ENCODE measurements at places on chromosomes 7 and 10.

- DNase-seq, result no peak
Measured at GRCh38 chr10:38156416-38157269, 62.5 kb downstream of the ZNF37A start.

DNA sequence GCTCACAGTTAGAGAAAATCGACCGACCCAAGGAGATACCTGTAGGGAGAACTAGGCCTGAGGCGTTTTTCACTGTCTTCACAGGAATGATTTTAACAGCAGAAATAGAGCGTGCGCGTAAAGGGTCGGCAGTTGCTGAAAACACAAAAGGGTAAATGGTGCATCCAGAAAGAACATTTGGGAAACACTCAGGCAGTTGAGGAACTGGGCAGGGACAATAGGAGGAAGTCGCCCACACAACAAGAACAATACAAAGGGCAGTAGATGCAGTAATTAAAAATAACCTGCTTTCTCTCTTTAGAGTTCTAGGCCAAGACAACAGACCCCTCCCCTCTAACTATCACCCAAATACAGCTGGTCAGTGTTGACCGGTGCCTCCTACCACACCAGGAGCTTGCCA is 126.6 kb downstream of the SORBS1 start:
- DNase-seq, result peak; percentile 34

GRCh38 chr7:71518880-71519279 is 386.9 kb downstream of the GALNT17 start:
- no peak for DNase-seq

DNA sequence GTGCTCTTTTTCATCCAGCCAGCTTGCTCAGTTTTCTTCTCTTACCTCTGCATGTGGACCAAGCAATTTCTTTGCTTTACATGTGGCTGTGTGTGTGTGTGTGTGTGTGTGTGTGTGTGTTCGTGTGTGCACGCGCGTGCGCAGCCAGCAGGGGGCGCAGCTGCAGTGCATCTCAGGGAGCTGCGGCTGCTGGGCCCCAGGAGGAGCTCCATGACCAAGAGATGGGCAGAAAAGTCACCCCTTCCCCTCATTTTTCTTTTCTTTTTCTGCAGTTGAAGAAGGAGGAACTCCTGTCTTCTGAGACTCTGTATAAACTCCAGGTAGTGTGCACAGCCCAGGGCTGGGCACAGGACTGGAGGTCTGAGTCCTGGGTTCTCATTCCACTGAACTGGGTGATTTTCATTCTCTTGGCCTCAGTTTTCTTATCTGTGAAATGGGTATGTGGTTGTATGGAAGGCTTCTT is 41.8 kb downstream of the BLNK start:
- DNase-seq, result peak; percentile 81

DNA sequence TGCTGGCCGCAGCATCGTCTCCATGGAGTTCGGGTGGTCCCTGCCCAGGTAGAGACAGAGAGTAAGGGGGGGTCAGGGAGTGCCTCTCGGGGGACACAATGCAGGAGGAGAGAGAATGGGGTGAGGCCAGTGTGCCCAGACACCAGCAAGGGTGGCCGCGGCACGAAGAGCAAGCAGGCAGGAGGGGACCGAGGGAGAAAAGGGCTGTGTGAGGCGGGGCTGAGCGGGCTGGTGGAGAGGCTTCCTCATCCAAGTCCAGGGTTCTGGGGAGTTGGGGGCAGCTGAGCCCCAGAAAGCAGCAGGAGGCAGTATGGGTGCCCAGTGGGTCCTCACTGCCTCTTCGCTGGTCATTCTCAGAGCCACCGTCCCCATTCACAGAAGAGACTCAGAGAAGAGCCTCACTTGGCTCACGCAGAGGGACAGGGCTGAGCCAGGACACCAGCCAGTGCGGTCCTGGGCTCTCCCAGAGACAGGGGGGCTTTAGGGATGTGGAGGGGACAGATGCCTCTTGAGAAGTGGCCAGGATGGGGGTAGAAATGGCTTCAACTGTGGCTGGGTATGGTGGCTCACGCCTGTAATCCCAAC is 78.9 kb downstream of the MICALL2 start:
- DNase-seq, result no peak

DNA sequence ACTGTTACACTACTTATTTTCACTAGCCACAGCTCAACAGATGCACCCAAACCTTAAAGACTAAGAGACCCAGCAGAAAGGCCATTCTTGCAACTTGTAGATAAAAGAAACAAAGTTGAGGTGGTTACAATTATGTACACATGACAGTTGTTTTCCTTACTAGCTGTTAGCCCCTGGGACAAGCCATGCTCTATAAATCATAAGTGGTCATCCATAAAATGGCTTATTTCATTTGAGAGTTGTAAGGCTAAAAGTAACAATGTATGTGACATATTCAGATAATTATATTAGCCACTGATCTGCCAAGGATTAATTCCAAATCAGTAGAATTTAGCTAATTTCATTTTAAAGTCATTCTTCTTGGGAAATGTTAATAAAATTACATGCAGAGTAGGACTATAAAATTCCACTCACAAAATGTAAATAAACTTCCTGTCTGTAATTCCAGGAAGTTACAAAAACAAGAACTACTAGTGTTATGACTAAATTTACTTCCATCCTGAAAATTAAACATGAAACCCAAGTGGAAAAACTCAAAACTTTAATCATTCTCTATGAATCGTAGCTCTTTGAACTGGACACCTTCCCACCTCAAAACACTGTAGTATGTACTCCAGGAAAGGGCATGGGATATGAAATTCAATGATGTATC is 13.3 kb downstream of the SLC37A3 start:
- peak; percentile 34 for DNase-seq

GRCh38 chr7:2913760-2914387 is 69.8 kb upstream of the GNA12 start:
- DNase-seq, result peak; percentile 7

DNA sequence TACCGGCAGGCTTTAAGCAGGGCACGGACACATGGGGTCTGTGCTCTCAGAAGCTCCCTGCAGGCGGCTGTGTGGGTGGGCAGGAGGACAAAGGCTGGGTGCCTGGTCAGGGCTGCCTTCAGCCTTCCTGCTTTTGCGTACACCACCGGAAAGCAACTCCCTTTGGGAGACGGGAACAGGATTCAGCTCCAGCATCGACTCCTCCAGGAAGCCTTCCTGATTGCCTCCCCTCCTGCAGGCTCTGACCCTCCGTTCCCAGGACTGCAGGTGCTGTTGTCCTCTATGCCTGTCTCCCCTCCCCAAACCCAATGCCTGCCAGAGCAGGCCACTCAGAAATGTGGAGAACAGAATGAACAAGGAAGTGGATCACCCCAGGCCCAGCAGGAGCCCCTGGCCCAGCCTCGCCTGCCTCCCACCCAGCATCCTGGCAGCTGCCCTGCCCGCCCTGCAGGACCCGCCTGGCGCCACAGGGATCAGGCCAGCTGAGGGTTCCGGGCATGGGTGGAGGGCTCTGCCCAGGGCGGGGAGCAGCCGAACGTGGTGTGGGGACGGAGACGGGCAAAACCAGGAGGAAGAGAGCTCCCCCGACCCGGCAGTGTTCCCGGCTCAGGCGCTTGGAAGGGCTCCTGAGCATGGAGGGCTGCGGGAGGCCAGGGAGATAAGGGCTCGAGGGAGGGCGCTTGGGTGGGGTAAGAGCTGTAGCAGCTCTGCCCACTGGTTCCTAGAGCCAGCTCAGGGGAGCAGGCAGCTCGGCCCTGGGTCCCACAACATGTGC is 6.2 kb upstream of the ELN start:
- no peak for DNase-seq
